Amniotic epithelial cell (primary cell): ENCODE measurements at places on chromosomes 2 and 18.

DNA sequence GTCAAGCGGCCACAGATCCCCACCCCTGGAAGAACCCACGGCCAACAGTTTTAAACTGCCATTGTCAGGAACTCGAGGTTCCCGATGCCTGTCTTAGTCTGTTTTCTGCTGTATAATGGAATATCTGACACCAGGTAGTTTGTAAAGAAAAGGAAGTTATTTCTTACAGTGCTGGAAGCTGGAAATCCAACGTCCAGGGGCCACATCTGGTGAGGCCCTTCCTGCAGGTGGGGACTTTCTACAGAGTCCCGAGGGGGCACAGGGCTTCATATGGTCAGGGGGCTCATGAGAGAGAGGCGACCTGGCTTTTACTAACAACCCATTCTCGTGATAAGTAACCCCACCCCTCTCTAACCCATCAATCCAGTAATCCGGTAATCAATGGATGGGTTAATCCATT, 501.6 kb upstream of the MYT1L start:
- DNase-seq, result no peak

- no peak for DNase-seq
Observed at GRCh38 chr2:11757101-11757500, 10.7 kb downstream of the LPIN1 start.

GRCh38 chr2:51919395-51919794, 887.5 kb upstream of the NRXN1 start:
- peak; percentile 65 for DNase-seq

DNA sequence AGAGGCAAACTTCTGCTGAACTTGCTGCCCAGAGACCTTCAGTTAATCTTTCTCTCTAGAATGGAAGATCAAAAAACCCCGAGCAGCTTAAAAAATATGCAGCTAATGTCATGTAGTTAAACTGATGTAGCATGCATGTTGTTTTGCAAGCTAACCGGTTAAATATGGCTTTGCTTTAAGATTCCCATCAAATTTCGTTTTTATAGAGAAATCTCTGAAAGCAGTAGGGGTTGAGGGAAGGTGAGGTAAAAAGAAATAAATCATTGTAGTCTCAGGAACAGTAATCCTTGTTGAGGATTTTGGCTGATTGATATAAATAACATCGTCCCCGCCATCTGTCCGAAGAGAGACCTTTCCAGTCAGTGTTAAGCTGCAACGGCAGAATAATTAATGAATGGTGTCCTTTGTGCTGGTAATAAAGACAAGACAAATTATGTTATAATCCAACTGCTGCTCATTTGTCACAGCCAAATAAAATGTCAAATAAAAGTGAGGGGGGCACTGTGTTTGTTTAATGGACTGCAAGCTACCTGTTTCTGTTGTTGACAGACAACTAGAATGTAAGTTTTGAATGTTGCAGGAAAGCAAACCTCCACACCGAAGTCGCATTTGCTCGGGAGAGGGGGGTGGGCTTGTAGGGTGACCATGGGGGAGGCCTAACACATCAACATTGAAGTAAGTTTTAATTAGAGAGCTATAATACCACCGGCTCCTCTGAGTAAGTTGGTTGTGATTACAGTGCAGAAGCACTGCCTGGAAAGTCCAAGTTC, 555.5 kb downstream of the ARHGAP15 start:
- no peak for DNase-seq

DNA sequence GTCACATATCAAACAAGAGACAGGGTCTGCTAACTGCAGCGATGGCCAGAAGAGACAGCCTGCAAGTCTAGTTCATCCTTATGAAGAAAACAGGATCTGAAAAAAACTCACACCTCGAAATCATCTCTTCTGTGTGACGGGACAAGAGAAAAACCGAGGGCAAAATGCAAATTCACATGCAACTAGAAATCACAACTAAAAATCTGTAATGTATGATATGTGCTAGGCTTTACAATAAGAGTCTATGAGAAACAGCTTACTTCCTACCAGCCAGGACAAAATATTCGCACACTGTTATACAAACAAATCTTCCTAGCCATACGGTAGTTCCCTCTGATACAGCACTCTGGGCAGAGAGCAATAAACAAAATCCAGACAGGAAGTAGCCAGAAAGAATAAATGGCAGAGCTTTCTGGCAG, 48.8 kb downstream of the ANKRD44 start:
- no peak for DNase-seq
